ENCODE measurements at places on chromosomes 5 and 9.

GRCh38 chr9:132409828-132410528 is at the start of gene CFAP77:
TSS of gene CFAP77 (plus strand) at chr9:132410211. CDS start at chr9:132410272, 61 bp downstream.
- DNase-seq, result no peak

DNA sequence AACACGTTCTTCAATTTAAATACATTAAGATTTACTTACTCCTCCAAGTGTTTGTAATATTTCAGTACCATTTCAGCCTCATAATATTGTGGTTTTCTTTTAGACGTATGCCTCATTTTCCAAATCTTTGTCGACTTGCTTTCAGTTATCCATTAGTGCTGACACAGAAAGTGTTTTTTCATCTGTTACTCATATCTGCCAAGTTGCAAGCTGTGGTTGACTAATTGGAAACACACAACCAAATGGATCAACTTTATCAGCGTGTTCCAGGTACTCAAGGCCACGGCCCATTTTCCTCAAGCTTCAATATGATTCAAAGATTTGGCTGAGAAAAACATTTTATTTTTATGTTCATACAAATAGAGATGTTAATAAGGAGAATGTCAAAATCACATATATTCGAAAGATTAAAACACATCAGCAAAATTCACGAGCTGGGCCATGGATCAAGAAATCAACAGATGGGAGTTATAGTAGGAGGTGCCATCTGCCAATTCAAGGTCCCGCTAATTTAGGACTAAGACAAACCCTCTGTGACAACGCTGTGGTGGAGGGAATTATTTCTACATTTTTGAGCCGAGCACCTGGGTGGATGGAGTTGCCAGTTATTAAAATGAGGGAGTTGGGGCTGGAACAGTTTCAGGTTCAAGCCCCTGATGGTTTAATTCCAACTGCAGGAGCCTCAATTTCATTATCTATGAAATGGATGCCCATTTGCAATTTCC is 27.2 kb upstream of the CCNJL start:
- DNase-seq, result no peak

- no peak for DNase-seq
These were observed 302.2 kb upstream of the VLDLR start for GRCh38 chr9:2319421-2319820.

DNA sequence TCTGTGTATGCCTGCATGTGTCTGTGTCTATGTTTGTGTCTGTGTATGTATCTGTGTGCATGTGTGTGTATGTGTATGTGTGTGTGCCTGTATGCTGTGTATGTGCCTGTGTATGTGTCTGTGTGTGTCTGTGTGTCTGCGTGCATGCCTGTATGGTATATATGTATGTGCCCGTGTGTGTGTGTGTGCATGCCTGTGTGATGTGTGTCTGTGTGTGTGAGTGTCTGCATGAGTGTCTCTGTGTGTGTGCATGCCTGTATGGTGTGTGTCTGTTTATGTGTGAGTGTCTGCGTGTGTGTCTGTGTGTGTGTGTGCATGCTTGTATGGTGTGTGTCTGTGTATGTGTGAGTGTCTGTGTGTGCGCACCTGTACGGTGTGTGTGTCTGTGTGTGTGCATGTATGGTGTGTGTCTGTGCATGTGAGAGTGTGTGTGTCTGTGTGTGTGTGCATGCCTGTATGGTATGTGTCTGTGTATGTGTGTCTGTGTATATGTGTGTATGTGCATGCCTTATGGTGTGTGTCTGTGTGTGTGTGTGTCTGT is 137.1 kb upstream of the IRX2 start:
- no peak for DNase-seq

Data from pons (tissue), 1 donor.